ENCODE measurements at places on chromosomes 2 and 18. TPM values are rescaled to one million over a fixed set of nuclear protein-coding genes. Genes with fewer than 3 reads are reported as not detected.

The SLC9A4 gene
- total RNA-seq = not detected

The IL1RN gene
- not detected for total RNA-seq

The MLPH gene
- 1.1 TPM for total RNA-seq

The CHMP1B gene
- total RNA-seq = 22.6 TPM

The ECEL1 gene
- 17.2 TPM for total RNA-seq

The IGFBP2 gene
- total RNA-seq = 848 TPM

DNA sequence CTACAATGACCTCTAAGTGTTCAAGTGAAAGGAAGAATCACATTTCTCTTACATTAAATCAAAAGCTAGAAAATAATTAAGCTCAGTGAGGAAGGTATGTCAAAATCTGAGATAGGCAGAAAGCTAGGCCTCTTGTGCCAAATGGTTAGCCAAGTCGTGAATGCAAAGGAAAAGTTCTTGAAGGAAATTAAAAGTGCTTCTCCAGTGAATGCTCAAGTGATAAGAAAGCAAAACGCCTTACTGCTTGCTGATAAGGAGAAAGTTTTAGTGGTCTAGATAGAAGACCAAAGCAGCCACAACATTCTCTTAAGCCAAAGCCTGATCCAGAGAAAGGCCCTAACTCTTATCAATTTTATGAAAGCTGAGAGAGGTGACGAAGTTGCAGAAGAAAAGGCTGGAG, 932.3 kb upstream of the ACVR2A start:
- no peak for DNase-seq

- DNase-seq = no peak
These were observed 385.6 kb upstream of the ID2 start for GRCh38 chr2:8296306-8296705.

DNA sequence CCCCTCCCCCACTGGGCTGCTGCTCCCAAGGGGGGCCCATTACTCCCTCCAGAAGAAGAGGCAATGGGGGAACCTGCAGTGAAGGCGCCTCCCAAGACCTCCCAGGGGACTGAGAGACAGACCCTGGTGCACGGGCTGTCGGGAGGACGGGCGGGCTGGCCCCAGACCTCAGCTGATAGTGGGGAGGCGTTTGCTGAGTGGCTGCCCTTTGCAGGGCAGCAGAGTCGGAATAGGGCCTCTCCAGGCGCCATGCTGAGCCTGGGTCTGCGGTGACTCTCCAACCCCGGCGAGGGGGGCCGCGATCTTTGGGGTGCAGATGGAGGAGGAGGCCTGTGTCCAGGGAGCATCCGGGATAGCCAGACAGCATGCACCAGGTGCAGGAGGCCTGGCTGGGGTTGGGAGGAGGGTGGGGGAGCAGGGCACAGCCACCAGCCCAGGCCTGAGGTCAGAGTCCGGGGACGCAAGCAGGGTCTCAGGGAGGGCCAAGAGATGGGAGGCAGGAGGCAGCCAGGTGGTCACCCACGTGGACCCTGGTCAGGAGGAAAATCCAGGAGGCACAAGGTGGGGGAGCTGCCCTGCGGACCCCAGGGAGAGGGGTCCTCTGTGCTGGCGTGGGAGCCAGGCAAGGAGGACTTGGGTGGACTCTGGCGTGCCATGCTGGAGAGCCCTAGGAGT, 11.0 kb downstream of the CROCC2 start:
- DNase-seq = peak; percentile 80

GRCh38 chr2:25302758-25303375, 38.9 kb downstream of the DNMT3A start:
- DNase-seq = no peak

DNA sequence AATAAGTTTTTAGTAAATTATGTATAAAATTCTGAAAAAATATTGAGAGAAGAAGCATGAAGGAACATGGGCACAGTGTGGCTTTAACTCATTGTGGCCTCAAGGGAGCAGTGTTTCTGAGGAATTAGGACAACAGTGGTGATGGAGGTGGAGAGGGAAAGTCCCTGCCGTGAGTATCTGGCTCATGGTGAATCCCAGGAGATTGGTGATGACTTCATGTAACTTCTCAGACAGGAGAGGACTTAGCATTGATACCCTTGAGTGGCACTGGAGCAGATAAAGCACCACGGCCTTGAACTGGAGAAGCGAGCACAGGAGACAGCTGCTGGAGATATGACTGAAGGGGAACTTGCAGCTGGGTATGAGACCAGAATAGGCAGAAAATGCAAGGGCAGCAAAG, 35.0 kb upstream of the LRP1B start:
- DNase-seq = peak; percentile 47

GRCh38 chr18:79458131-79458838, 62.6 kb downstream of the NFATC1 start:
- DNase-seq = peak; percentile 72

- DNase-seq = no peak
These were observed 119.3 kb downstream of the SETBP1 start for GRCh38 chr18:44799907-44800421.
